LHCN-M2 (cell line): ENCODE measurements at places on chromosomes 7 and 10. TPM values are rescaled to one million over a fixed set of nuclear protein-coding genes. Genes with fewer than 3 reads are reported as not detected.

Gene GNG11
- total RNA-seq: 90.1 and 92.7 TPM in 2 replicates

DNA sequence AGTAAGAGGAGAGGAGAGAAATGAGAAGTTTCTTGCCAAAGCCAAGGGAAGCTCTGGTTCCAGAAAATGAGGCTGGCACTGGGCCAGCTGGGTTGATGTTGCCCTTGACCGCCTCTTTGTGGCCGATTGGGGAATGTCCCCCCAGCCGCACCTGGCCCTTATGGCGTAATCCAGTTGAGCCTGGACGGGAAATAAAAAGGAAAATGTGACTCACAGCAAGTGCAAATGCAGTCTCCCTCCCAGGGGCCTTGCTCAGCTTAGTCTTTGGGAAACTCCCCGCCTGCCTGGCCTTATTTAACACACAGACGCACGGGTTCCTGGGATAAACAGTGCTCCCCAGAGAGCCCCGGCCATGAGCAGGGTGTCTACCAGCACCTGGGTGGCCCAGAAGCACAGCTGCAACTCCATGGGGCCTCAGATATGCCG lies 174.8 kb downstream of the KIAA1217 start:
- peak; percentile 98 for DNase-seq

GRCh38 chr7:1101563-1102431 lies 13.9 kb downstream of the GPER1 start:
- DNase-seq: no peak

- DNase-seq: no peak
Measured at GRCh38 chr10:16799621-16800020, 17.6 kb downstream of the RSU1 start.

Gene ATRNL1
- total RNA-seq: 13.0 and 13.1 TPM in 2 replicates

DNA sequence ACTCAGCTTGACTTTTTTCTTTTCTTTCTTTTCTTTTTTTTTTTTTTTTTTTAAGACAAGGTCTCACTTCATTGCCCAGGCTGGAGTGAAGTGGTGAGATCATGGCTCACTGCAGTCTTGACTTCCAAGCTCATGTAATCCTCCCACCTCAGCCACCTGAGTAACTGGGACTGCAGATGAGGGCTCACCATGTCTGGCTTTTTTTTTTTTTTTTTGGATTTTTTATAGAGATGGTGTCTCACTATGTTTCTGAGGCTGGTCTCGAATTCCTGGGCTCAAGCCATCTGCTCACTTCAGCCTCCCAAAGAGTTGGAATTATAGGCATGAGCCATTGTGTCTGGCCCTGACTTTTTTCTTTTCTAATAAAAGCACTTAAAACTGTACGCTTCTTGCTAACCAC lies 358.2 kb upstream of the IGFBP3 start:
- no peak for DNase-seq

- DNase-seq: no peak
Measured at GRCh38 chr7:25863005-25863728, 288.8 kb upstream of the NFE2L3 start.

DNA sequence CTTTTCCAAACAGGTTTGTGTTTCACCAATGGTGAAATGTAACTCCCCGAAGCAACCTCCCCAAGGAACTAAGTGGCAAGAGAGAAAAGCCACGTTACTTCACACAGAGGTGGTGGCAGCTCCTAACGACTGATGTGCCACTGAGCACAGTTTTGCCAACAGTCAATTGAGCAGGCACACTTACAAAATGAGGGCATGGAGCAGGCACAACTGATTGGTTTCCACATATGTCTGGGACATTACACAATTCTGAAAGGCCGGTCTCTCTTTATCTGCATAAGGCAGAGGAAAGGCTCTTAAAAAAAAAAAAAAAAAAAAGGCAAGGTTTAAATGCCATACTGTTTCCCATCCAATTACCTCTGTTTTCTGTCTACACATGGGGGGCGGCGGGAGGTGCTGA lies 86.7 kb downstream of the GFRA1 start:
- DNase-seq: no peak

Gene CRYGN
- total RNA-seq: not detected in 2 replicates
